ENCODE measurements at places on chromosomes 11 and 22. TPM values are rescaled to one million over a fixed set of nuclear protein-coding genes. Genes with fewer than 3 reads are reported as not detected.

DNA sequence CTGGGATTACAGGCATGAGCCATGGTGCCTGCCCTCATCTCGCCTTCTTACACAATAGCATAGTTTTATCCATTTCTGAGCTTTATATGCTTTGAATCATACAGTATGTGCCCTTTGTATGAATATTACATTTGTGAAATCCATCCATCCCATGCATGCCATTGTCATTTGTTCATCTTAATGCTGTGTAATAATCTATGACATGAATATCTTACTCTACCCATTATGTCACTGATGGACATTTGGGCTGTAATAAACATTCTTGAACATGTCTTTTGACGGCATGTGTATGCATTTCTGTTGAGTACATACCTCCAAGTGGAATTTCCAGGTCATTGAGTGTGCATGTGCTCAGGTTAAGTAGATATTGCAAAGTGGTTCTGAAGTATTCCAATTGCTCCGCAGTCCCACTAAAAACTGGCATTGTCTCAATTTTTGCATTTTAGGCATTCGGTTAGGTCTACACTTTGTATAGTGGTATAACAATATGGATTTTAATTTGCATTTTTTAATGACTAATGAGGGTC, 339.3 kb upstream of the SYN3 start:
- H3K27me3 ChIP-seq, result no peaks in the 10 kb centered on the region
- no peak overlapping the region for H3K4me3 ChIP-seq
- H3K36me3 ChIP-seq, result no peaks in the 10 kb centered on the region
- no peak for DNase-seq

DNA sequence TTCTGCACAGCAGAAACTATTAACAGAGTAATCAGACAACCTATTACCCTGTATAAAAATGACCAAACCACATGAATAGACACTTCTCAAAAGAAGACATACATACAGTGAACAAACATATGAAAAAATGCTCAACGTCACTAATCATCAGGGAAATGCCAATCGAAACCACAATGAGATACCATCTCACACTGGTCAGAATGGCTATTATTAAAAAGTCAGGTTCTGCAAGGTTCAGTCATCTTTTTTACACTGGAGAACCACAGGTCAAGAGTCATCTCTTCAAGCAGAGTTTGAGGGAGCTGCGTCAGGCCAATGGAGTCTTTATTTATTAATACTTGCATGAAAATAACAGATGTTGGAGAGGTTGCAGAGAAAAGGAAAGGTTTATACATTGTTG, 40.4 kb downstream of the RCN1 start:
- H3K27me3 ChIP-seq, result peaks cover 35% of the 10 kb centered on the region
- no peak for DNase-seq
- no peaks in the 10 kb centered on the region for H3K36me3 ChIP-seq
- no peak overlapping the region for H3K4me3 ChIP-seq
- H3K4me1 ChIP-seq, result no peaks in the 10 kb centered on the region

DNA sequence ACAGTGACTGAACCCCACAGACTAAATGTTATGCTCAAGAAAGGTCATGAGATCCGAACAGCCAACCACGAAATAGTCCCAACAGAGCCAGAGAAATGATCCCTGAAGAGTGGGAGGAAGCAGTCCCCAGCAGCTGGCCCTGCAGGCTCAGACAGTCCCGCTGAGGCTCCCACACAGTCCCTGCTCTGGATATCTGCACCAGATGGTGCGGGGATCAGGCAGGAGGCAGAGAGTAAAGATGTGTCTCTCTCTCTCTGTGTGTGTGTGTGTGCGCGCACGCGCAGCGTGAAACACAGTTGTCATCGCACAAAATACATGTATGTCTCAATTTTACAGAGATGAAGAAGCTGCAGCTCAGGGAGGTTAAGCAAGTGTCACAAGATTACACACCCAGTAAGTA, 27.9 kb downstream of the GUCY1A2 start:
- no peaks in the 10 kb centered on the region for H3K27me3 ChIP-seq
- no peak overlapping the region for H3K4me3 ChIP-seq
- H3K4me1 ChIP-seq, result no peaks in the 10 kb centered on the region
- DNase-seq, result no peak
- no peak overlapping the region for H3K27ac ChIP-seq

GRCh38 chr22:19480173-19480568, 451 bp downstream of the CDC45 start:
- H3K36me3 ChIP-seq, result no peaks in the 10 kb centered on the region
- H3K4me1 ChIP-seq, result peaks cover 32% of the 10 kb centered on the region
- DNase-seq, result no peak
- no peaks in the 10 kb centered on the region for H3K27me3 ChIP-seq
- H3K27ac ChIP-seq, result peak overlapping the region; percentile 98

DNA sequence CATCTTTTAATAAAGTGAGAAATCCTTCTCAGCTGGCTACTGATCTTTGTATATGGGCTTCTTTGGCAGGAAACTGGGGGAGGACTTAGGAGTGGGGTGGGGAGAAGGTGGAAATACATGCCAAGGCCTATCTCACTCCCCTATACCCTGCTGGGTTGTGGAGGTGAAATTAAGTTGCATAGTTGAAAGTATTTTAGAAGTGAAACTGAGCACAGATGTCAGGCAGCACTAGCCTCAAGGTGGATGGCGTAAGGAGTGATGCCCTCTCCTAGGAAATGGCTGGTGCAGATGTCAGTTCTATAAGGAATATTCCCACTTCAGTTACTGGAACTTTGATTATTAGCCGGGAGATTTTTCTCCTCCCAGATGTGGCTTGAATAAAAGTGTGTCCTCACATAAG, 46.3 kb downstream of the NNMT start:
- no peak overlapping the region for H3K27ac ChIP-seq
- peaks cover 19% of the 10 kb centered on the region for H3K4me1 ChIP-seq
- H3K4me3 ChIP-seq, result no peak overlapping the region

GRCh38 chr22:30705710-30706651, 11.3 kb downstream of the OSBP2 start:
- H3K27me3 ChIP-seq, result peaks cover 9% of the 10 kb centered on the region
- peak overlapping the region; percentile 45 for H3K27ac ChIP-seq
- H3K4me3 ChIP-seq, result no peak overlapping the region

GRCh38 chr11:76210931-76211851, 4.9 kb upstream of the WNT11 start:
- H3K4me1 ChIP-seq, result peaks cover 9% of the 10 kb centered on the region
- no peak for DNase-seq
- H3K4me3 ChIP-seq, result peak overlapping the region; percentile 76
- H3K27ac ChIP-seq, result no peak overlapping the region
- no peaks in the 10 kb centered on the region for H3K36me3 ChIP-seq

GRCh38 chr22:24414984-24415945, 12.1 kb upstream of the ADORA2A start:
- H3K27me3 ChIP-seq, result no peaks in the 10 kb centered on the region
- H3K4me3 ChIP-seq, result no peak overlapping the region
- no peak for DNase-seq
- peaks cover 4% of the 10 kb centered on the region for H3K36me3 ChIP-seq
- H3K4me1 ChIP-seq, result peaks cover 2% of the 10 kb centered on the region

- H3K27me3 ChIP-seq, result no peaks in the 10 kb centered on the region
- no peak overlapping the region for H3K4me3 ChIP-seq
- H3K27ac ChIP-seq, result no peak overlapping the region
- H3K4me1 ChIP-seq, result peaks cover 16% of the 10 kb centered on the region
- no peak for DNase-seq
- H3K36me3 ChIP-seq, result peaks cover 2% of the 10 kb centered on the region
Observed at GRCh38 chr22:46290121-46290842, 6.4 kb upstream of the GTSE1 start.

- H3K27me3 ChIP-seq, result no peaks in the 10 kb centered on the region
- H3K4me3 ChIP-seq, result no peak overlapping the region
- H3K27ac ChIP-seq, result no peak overlapping the region
- DNase-seq, result no peak
- peaks cover 14% of the 10 kb centered on the region for H3K4me1 ChIP-seq
Observed at GRCh38 chr22:17698948-17699347, 60.4 kb downstream of the BCL2L13 start.

- H3K4me3 ChIP-seq, result no peak overlapping the region
- no peak overlapping the region for H3K27ac ChIP-seq
- DNase-seq, result no peak
- H3K27me3 ChIP-seq, result peaks cover 38% of the 10 kb centered on the region
- peaks cover 2% of the 10 kb centered on the region for H3K36me3 ChIP-seq
Observed at GRCh38 chr11:7353100-7353499, 101.4 kb downstream of the SYT9 start.

DNA sequence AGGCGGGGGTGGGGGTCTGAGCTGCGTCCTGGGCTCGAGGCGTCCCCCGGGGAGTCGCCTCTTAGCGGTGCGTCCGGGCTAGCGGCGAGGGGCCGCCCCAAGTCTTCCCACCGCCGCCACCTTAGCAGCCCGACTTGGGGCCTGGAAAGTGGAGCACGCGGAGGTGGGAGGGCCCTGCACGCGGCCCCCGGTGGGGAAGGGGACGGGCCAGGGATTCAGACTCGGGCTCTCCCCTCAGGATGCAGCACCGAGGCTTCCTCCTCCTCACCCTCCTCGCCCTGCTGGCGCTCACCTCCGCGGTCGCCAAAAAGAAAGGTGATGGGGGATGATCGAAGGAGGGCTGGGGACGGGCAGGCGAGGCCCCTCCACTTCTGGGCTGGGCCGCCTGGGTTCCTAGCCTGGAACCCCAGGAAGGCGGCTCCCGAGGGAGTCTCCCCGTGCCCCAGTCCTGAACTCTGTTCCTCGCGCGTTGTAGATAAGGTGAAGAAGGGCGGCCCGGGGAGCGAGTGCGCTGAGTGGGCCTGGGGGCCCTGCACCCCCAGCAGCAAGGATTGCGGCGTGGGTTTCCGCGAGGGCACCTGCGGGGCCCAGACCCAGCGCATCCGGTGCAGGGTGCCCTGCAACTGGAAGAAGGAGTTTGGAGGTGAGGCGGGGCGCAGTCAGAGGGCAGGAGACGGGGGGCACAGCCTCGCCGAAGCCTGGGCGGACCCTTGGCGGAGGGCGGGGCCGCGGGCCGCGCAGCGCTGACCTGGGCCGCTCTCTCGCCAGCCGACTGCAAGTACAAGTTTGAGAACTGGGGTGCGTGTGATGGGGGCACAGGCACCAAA, 563 bp downstream of the MDK start:
- no peak for DNase-seq
- H3K36me3 ChIP-seq, result peaks cover 9% of the 10 kb centered on the region
- H3K27me3 ChIP-seq, result peaks cover 24% of the 10 kb centered on the region
- peak overlapping the region; percentile 88 for H3K4me3 ChIP-seq

GRCh38 chr11:73464347-73464746, 88.1 kb downstream of the RELT start:
- no peak overlapping the region for H3K4me3 ChIP-seq
- peaks cover 11% of the 10 kb centered on the region for H3K36me3 ChIP-seq
- H3K27ac ChIP-seq, result no peak overlapping the region

DNA sequence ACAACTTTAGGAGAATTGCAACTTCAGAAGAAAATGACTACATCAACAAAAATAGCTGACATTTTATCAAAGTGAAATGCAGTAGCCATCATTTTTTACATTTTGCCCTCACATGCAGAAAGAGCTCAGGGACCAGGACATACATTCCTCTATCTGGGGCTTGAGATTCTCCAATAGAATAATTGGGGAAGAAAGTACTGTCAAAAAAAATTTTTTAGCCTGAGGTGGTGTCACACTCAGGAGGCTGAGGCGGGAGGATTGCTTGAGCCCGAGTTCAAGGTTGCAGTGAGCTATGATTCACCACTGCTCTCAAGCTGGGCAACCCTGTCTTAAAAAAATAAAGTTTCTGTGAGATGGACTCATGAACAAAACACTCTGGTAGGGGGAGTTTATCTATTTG, 32.2 kb upstream of the DEPDC7 start:
- H3K4me1 ChIP-seq, result peaks cover 2% of the 10 kb centered on the region
- no peaks in the 10 kb centered on the region for H3K27me3 ChIP-seq
- H3K36me3 ChIP-seq, result peaks cover 3% of the 10 kb centered on the region
- no peak overlapping the region for H3K4me3 ChIP-seq

FGF3 gene
- total RNA-seq, result not detected

RASGRP2 gene
- 502 TPM for total RNA-seq

HTR3B gene
- not detected for total RNA-seq

All from T-helper 17 cell (primary cell).